ENCODE measurements at places on chromosomes 11 and 22.

DNA sequence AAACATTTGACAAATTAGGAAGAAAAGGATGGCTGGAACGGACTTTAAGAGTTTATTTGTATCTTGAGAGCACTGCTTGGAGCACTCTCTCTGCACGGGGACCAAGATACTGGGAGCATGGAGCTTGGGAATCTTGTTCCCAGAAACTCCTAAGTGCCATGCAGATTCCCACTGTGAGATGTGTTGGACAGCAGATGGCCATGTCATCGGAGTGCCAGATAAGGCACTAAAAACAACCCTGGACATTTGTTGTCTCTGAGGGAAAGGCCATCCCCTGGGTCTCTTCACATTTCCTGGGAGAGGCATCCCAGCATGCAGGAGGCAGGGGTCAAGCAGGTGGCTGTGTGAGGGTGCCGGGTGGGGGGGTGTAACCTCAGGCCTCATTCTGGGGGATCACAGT lies 2.9 kb downstream of the KIRREL3 start:
- DNase-seq, result no peak

DNA sequence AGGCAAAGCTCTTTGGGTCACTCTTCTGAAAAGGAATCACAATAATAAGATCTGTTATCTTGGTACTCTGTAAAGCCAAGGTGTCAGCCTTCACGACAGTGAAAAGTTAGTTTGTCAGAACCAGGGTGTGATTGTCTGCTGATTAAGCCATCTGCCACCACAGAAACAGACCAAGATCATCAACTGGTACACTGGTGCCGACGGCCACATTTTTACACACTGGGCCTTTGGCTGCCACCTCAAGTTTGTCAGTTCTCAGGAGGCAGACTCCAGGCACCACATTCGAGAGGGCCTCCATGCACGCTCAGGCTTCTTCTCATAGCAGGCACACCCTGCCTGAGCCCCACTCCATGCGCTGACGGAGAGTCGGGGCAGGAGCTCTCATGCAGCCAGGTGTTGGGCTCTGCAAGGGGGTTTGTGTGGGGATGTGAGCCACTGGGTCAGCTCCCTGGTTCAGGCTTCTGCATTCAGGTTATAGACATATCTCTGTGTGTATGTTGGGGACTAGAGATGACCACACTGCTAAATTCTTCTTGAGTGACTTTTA lies 66.2 kb downstream of the KCNJ1 start:
- DNase-seq, result no peak

DNA sequence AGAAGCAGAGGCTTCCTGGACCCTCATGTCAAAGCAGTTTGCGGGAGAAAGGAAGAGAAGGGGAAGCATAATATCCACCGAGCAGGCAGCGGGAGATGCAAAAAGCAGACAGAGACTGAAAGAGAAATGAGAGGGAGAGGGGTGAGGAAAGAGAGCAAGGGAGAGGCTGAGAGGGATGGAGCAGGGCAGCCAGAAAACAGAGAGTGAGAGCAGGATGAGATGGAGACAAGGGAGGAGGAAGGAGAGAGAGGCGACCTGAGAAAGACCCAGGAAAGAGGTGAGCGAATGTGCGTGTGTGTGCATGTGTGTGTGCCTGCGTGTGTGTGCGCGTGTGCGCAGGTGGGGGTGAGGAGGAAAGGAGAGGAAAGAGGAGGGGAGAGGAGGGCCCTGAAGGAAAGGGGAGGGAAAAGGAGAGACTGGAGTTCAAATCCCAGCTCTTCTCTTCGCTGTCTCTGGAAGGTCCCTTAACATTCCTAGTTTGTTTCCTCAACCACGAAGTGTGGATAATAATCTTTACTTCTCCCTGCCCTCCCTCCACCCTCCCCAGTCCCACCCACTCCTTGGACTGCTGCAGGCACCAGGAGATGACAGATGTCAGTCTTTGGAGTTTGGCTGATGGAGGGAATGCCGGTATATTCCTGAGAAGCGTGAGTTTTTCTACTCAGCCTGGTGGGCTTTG lies 67.9 kb downstream of the ISX start:
- no peak for DNase-seq

DNA sequence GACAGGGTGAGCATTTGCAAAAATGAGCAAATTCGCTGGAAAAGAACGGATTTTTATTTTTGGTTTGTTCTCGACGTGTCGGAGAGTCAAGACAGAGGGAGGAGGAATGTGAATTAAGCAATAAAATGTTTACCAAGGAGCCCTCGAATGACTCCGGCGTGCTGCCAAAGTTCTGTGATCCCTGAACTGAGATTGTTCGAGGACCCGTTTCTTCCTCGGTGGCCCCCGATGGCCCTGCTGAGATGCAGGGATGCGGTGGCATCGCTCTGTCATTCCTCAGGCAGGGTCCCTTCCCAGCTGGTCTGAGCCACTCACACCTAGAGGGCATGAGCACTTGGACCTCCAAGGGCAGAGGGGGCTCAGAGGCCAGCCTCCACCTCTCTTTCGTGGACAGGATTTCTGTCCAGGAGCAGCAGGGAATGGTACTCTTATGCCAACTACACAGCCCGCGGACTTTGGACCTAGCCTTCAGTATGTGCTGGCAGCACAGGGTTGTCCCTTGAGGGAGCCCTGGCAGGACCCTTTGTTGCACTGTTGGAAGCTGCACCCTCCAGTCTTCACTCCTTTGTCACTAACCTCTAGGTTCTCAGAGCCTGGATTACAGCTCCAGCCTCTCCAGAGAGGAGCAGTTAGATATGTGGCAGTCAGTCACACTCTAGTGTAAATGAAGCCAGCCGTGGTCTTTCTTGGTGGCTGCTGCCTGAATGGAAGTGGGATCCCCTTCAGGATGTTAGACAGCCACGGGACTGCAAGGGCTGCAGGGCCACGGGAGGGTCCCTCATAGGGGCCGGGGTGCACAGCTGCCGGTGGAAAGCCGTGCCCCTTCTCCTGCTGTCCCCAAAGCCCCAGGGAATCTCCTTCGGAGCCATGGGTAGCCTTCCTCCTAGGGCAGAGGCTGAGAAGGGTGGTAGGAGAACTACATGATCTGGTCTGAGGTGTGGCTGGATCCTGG lies 109.4 kb upstream of the ANO1 start:
- no peak for DNase-seq

DNA sequence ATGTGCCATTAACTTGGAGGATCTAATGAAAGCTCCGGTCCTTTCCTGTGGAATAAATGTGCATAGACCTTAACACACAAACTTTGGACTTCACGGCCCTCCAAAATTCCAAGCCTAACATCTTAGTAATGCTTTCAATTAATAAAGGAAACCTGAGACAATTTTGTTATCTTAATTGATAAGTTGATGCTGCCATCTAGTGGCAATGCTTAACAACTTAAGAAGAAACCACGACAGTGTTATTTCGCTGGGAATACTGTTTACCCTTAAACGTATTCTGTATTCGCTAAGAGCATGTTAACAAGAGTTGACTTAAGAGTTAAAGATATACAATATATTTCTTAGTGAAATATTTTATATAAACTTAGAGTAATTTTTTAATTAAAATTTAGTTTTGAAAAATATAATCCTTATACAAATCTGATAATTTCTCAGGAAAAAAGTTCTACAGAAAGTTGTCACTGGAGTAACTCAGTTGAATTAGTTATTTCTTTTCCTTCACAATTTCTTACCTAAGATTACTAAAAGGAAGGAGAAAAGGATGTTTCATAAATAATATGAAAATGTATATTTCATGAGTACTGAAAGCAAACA lies 35.0 kb upstream of the OR9G4 start:
- DNase-seq, result no peak

- no peak for DNase-seq
Observed at GRCh38 chr22:50224071-50224470, 20.8 kb downstream of the TUBGCP6 start.

- no peak for DNase-seq
Observed at GRCh38 chr11:134632347-134633119, 220.5 kb upstream of the B3GAT1 start.

DNA sequence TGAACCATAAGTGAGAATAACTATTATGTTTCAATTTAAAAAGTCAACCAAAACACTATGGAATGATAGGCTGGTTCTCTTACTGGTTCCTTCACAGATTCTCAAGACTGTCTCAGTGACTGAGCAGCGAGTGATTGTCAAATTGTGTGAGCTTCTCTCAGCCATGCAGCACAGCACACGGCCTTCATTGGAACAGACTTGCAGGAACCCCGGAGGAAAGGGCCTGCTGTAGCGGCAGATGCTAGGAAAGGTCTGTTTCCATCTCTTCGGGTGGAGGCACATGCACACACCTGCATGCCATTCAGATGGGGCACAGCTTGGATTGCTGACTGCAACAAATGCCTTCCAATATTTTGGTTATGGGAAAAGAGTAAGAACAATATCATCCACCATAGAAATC lies 741.8 kb downstream of the OPCML start:
- no peak for DNase-seq

DNA sequence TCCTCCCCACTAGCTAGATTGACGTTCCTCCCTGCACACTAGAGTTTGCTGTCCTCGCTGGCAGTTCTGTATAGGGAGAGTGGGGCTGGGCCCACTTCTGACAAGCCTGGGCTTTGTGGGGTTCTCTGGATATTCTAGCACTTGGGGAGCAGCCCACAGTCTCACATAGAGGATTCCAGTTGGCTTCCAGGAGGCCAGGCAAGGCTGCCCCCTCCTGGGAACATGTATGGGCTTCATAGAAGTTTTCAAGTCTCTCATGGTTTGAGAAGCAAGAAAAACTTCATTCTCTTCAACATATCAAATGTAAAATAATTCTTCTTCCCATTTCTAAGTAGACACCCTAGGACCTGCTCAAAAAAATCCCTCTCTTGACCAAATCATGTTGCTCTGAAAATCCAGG lies 87.5 kb downstream of the NAV2 start:
- no peak for DNase-seq

GRCh38 chr11:117180020-117180419 lies 1.5 kb downstream of the SIDT2 start:
- no peak for DNase-seq

DNA sequence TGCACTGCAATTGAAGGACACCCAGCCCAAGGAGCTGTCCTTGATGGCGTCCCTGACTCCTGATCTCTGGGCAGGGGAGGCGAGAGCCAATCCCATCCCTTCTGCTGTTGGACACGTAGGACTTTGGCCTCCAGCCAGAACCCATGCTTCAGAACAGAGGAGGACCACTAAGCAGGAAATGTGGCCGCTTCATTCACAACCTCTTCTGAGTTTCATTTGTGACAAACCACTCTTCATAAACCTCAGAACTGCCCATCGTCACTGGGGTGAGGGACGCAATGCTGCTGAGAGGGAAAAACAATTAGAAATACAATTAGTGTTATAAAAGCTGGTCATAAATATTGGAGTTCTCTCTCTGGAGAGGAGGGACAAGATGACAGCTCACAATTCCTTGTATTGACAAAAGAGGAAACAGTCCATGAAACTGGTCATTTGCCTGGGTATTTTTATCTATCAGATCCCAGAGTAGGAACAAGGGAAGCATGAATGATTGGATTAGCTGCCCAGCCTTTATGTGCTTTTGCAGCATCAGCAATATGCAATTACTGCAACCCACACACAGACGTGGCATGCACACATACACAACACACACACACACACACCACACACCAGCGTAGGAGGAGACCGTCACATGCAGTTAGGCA lies 216.5 kb upstream of the CADM1 start:
- no peak for DNase-seq

DNA sequence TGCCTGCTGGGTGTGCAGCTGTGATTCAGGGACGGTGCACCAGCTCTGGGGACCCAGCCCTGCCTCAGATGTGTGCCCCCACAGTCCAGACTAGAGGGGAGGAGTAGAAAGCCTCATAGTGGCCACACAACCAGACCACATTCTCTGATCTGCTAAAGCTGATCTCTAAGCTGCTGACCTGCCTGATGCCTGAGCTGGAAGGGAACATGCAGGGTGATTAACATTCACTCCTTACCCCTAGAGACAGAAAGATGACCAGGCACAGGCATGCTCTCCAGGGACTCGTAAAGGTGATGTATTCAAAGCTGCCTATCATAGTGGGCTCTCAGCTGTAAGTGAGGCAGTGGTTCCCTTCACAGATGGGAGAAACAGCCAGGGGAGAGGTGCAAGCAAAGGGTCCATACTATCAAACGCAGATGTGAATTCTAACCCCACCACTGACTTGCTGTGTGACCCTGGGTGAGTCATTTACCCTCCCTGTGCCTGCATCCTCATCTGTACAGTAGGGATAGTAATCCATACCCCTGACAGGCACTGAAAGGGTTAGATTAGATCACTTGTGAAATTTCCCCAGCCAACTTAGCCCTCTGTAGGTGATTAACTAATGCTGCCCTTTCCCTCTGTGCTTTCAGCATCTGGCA lies 29.0 kb upstream of the LRRC32 start:
- no peak for DNase-seq

DNA sequence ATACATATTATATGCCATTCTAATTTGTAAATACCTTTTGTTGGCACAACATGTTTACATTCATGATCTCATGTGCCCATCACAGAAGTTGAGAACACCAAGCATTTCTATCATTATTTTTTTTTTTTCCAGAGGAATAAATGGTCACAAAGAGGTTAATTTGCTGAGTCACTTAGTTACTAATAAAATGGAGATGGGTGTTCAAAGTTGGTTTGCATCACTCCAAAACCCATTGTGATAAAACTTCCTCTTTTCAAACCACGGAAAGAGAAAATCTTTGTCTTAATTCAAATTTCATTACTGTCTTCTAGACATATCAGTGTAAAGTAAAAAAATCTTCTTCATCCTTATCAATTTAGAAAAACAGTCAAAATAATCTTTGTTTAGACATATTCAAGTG lies 636.8 kb upstream of the CCDC179 start:
- no peak for DNase-seq

DNA sequence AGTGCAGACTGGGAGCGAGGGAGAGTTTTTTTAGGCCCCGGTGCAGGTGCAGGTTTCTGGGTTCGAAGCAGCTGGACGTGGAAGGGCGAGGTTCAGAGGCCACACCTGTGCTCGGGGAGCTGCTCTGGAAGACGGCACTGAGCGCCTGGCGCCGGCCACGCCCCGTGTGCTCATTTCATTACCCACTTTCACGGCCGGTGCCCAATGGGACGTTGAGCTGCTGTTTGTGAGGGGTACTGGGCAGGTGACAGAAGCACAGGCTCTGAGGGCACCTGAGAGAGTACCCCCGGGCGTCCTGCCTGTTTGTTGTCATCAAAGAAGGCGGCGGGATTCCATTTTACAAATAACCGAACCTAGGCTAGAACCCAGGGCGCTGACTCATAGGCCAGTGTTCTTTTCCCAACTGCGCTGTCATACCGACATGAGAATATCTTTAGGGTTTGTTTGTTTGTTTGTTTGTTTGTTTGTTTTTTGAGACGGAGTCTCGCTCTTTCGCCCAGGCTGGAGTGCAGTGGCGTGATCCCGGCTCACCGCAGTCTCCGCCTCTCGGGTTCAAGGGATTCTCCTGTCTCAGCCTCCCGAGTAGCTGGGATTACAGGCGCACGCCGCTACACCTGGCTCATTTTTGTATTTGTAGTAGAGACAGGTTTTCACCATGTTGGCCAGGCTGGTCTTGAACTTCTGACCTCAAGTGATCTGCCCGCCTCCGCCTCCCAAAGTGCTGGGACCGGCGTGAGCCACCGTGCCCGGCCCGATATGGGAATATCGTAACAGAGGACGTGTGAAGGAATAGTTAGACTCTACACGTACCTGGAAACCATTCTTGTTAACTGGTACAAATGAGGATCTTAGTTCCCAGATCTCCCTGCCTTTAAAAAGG lies 16.6 kb upstream of the SPTBN2 start:
- no peak for DNase-seq

GRCh38 chr22:49503321-49503720 lies 324.4 kb downstream of the BRD1 start:
- no peak for DNase-seq

- DNase-seq, result no peak
Observed at GRCh38 chr11:12531681-12532080, 142.5 kb upstream of the TEAD1 start.

GRCh38 chr22:30969532-30970355 lies 679 bp downstream of the TUG1 start:
- DNase-seq, result peak; percentile 71

- peak; percentile 36 for DNase-seq
Observed at GRCh38 chr11:100863080-100863581, 176.0 kb downstream of the ARHGAP42 start.
